ENCODE measurements at places on chromosomes 12 and 14. TPM values are rescaled to one million over a fixed set of nuclear protein-coding genes. Genes with fewer than 3 reads are reported as not detected.

- H3K27ac ChIP-seq = no peak overlapping the region
- no peak overlapping the region for H3K4me3 ChIP-seq
- H3K27me3 ChIP-seq = no peaks in the 10 kb centered on the region
- DNase-seq = no peak
- peaks cover 14% of the 10 kb centered on the region for H3K4me1 ChIP-seq
Observed at GRCh38 chr12:50127546-50127945, 15.5 kb downstream of the COX14 start.

DNA sequence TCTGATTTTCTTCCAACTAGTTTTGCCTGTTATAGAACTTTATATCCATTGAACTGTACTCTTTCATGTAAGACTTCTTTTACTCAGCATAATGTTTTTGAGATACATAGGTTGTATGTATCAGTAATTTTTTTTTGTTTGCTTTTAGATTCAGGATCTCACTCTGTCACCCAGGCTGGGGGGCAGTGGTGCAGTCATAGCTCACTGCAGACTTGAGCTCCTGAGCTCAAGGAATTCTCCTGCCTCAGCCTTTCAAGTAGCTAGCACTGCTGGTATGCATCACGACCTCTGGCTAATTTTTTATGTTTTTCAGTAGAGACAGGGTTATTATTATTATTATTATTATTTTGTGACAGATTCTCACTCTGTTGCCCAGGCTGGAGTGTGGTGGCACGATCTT, 65.0 kb upstream of the DDHD1 start:
- no peaks in the 10 kb centered on the region for H3K27me3 ChIP-seq
- H3K36me3 ChIP-seq = no peaks in the 10 kb centered on the region

Gene LIN7A
- total RNA-seq = not detected

DNA sequence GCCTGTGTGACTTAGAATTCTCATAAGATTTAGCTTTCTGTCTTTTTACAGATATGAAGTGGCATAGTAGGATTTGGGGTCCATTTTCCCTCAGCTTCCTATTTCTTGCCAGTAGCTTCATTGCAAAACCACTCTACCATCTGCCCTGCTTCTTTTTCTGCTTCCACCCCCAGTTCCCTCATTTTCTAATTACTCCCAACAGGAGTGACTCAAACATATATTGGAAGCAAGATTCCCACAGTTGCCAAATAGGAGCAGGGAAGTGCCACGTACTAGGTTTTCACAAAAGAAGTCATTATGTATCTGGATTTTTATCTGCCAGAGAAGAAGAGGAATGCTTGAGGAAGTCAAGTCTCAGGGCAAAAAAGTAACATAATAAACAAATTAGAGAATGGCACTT, 64.1 kb downstream of the ANO4 start:
- H3K4me3 ChIP-seq = no peak overlapping the region
- no peak for DNase-seq
- no peaks in the 10 kb centered on the region for H3K27me3 ChIP-seq
- H3K4me1 ChIP-seq = no peaks in the 10 kb centered on the region

DNA sequence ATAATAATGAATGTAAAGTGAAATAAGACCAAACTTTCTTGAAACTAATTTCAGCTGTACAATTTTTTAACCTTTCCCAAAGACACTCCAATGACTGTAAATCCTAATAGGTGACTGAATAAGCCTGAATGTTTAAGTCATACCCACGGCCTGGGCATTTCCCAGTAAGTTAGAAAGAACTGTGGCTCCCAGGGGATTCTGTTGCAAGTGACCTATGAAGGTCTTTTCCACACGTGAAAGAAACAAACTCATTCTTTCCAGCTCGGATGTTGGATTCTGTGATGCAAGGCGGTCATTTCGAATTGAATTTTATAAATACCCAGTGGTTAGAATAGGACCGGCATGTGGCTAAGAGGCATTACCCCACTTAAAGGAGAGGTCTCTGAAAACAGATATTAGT, 1134.4 kb downstream of the GALC start:
- no peaks in the 10 kb centered on the region for H3K27me3 ChIP-seq
- H3K4me3 ChIP-seq = no peak overlapping the region
- DNase-seq = no peak
- no peaks in the 10 kb centered on the region for H3K36me3 ChIP-seq
- H3K4me1 ChIP-seq = no peaks in the 10 kb centered on the region
- no peak overlapping the region for H3K27ac ChIP-seq

DNA sequence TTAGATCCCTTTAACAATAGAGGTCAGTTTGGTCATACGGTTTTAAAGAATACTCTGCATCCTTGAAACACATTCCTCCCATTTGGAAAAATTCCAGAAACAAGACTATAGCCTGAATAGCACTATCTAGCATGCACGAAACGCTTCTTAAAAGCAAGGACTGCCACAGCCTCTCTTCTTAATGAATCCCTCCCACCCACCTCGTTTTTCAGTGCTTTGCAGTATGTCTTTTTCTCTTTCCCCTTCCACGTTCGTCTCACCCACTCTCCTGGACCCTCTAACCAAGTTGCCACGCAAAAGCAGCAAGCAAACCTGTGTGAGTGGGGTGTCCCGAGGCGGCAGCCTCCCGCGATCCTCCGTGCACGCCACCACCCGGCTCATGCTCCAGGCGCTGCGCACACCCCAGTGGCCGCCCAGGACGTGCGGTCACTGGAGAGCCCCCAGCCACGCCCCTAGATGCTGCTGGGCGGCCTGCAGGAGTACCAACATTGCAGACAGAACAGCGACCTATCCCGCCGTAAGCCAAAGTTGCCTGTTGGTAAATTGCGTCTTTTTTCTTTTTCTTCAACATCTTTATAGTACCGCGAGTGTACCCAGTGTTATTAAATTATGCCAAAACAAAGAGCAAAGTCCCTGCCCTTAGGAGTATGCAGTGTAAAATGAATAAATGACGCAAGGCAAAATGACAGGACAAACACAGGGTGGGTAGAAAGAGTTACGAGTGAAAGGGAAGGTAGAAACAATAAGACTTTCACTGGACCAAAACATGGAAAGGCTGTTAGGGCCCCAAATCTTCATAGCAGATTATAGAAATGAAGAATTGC, at the start of gene SLC38A4:
TSS of gene SLC38A4 (minus strand) at position 407 of the 824 bp plus-strand sequence. CDS start 32,926 bp downstream, outside the sequence.
- peaks cover 46% of the 10 kb centered on the region for H3K27me3 ChIP-seq
- H3K27ac ChIP-seq = no peak within 1 kb of the TSS
- H3K4me3 ChIP-seq = no peak within 1 kb of the TSS
- no peaks in the 10 kb centered on the region for H3K36me3 ChIP-seq
- DNase-seq = no peak

- H3K4me3 ChIP-seq = no peak overlapping the region
- H3K36me3 ChIP-seq = peaks cover 18% of the 10 kb centered on the region
- H3K27ac ChIP-seq = no peak overlapping the region
Observed at GRCh38 chr12:12540261-12541013, 22.2 kb downstream of the DUSP16 start.

Gene CCDC196
- total RNA-seq = not detected

DNA sequence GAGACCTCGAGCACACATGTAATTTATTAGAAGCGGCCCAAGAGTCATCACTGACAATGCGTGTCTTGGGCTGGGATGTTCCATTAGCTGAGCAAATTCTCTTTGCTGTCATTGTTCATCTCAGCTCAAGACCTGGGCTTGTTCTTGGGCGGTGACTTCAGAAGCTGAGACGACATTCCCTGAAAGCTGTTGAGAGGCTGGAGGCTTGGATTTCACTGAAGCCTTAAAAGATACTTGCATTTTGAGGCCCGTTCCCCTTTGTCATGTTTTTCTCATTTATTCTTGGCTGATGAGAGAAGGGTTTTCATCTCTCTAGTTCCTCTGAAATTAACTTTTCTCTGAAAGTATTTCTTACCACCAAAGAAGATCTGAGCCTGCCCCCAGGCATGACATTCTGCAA, 16.6 kb upstream of the SUSD6 start:
- no peaks in the 10 kb centered on the region for H3K27me3 ChIP-seq
- H3K4me1 ChIP-seq = no peaks in the 10 kb centered on the region
- H3K4me3 ChIP-seq = no peak overlapping the region
- DNase-seq = no peak
- no peak overlapping the region for H3K27ac ChIP-seq

Gene POLE2
- 43.4 TPM for total RNA-seq

- peaks cover 1% of the 10 kb centered on the region for H3K27me3 ChIP-seq
- peak; percentile 59 for DNase-seq
Observed at GRCh38 chr14:34682787-34683321, 31.5 kb downstream of the CFL2 start.

Gene C1R
- total RNA-seq = 2.2 TPM

Gene APOLD1
- 4.4 TPM for total RNA-seq

DNA sequence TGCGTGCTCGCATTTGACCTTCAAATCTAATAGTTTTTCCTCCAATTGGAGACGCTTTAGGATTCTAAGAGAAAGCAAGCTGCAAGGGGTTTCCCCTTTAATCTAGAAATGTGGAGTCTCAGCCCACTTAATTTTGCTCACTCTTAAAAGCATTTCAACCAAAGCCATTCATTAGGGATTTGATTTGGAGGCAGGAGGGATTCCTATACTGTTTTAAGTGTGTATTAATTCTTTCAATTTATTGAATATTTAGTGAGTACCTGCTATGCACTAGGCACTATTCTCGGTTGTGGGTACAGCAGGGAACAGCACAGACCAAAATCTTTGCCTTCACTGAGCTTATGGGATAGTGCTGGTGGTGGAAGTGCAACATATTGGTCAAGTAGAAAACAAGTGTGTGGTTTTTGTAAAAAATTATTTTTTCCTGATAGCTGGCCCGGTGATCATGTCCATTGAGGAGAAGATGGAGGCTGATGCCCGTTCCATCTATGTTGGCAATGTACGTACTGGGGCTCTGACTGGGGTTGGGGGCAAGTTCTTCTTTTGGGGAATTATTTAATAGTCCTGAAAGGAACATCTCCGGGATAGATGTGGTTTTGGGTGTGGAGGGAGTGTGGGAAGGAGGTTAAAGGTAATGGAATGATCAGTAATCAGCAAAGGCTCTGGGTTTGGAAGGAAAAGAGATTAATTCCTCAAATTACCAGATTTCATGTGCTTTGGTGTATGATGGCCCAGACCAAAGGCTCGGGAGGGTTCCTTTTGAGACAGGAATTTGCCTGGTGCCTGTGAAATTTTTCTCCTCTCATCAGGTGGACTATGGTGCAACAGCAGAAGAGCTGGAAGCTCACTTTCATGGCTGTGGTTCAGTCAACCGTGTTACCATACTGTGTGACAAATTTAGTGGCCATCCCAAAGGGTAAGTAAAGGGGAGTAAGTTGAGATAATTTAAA, 1.6 kb downstream of the PABPN1 start:
- H3K27me3 ChIP-seq = no peaks in the 10 kb centered on the region
- no peak for DNase-seq
- peak overlapping the region; percentile 89 for H3K27ac ChIP-seq
- peak overlapping the region; percentile 78 for H3K4me3 ChIP-seq

GRCh38 chr14:90345239-90345557, 13.5 kb upstream of the NRDE2 start:
- no peak overlapping the region for H3K4me3 ChIP-seq
- no peak overlapping the region for H3K27ac ChIP-seq
- H3K27me3 ChIP-seq = no peaks in the 10 kb centered on the region
- H3K4me1 ChIP-seq = peaks cover 5% of the 10 kb centered on the region
- no peak for DNase-seq
